ENCODE measurements at places on chromosomes 4 and X.
A peak's percentile ranks its signal among the peaks of the same experiment; 100 is the strongest.

GRCh38 chr4:32855622-32856021 is 2135.5 kb downstream of the PCDH7 start:
- DNase-seq = no peak

DNA sequence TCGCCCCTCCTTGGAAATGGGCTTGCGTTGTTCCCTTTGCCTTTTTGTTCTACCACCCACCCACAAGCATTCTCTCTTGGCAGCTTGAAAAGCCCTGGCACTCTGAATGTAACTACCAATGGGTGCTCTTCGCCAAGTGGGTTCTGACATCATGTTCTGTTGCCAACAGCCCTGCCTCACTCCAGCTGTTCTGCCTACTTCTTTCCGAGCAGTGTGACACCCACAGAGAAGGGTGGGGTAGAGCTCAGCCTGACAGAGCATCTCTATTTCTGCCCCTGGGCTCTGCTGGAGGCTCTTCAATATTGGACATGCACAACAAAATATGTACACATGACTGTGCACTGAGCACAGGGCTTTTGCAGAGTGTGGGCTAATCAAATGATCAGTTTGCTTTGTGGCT is 15.6 kb upstream of the EXOSC9 start:
- DNase-seq = no peak

- no peak for DNase-seq
These were observed 65.6 kb downstream of the ATXN3L start for GRCh38 chrX:13254076-13254785.

DNA sequence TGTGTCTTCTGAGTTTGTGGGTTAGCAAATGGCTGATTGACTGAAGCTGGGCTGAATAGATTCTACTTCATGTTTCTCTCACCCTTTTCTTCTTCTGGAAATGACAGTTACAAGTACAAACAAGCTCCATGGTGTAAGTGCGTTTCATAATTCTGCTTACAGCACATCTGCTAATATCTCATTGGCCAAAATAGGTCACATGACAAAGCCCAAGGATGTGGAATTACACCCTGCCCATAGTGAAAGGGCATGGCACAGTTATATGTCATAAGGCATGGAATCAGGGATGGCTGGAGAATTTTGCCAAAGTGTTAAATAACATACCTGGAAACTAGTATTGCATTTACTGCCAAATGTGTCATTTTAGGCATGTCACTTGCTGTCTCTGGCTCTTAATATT is 327.2 kb downstream of the NKX6-1 start:
- DNase-seq = no peak

GRCh38 chrX:53683556-53684414 is 2.7 kb downstream of the HUWE1 start:
- peak; percentile 67 for DNase-seq

DNA sequence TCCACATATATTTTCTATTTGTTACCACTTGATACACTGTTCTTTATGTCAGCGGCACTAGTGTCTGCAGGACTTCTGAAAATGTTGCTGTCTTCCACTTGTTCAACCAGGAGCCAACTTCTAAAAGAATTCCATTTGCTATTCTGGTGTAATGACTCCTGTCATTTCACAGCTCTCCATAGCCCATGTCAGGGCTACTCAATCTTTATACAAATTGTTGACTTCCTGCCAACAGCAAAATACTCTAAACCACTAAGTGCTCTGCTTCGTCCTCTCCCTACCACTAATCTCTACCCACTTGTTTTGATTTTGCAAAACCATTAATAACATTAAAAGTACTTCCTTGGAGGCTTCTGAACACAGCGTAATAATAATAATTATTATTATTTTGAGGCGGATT is 7.2 kb downstream of the CTSO start:
- DNase-seq = no peak

DNA sequence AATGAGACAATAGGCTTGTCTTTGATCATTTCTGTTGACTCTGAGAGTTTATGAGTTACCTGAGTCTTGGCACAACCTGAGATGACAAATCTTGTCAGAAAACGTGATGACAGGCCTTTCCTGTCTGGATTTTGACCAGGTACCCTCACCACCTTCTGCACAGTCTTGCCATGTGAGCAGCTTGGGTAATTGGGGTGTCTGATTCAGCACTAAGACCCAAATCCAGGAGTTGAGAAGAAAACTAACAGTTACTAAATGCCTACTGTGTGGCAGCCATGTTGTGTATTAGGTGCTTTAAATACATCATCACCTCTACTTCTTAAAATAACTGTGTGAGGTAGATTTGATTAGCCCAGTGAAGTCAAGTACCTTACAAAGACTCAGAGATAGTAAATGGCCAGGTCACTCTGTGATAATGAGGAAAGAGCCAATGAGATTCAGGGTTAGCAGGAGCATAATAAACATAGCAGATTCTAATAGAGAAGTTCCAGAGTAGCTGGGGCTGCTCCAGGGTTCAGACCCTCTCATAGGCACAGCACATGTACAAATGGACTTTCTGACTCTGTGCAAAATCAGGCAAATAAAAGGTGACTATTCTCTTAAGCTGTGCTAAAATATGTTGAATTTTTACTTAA is 2.8 kb downstream of the EREG start:
- DNase-seq = no peak

- no peak for DNase-seq
These were observed 33.1 kb downstream of the KDM6A start for GRCh38 chrX:44906041-44906440.

DNA sequence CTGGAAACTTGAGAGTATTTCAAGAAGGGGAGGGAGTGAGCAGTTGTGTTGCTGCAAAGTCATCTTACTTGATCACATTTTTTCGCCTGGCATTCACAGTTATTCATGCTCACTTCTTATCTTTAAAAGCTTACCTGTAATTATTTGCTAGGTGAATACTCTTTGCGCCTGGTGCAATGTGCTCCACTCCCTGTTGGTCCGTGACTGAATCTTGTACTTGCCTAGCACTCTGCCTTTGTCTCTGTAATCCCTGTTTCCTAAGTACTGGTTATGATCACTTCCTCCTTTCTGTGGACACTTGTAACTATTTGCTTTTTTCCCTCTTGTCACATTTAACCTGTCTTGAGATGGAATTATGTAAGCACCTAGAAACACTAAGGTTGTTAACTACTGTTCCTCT is 5.8 kb downstream of the BMP2K start:
- no peak for DNase-seq

DNA sequence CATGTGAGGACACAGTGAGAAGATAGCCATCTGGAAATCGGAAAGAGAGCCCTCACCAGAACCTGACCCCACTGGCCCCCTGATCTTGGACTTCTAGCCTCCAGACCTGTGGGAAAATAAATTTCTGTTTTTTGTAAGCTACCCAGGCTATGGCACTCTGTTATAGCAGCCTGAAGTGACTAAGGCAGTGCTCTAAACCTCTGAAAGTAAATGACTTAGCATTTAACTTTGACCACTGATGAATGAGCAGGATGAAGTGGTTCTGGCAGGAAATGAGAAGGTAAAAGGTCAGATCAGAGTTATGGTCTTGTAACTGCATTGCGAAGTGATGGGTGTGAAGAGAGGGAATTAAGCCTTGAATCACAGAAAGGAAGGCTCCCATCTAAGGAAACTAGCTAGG is 17.0 kb downstream of the GPAT3 start:
- DNase-seq = no peak

DNA sequence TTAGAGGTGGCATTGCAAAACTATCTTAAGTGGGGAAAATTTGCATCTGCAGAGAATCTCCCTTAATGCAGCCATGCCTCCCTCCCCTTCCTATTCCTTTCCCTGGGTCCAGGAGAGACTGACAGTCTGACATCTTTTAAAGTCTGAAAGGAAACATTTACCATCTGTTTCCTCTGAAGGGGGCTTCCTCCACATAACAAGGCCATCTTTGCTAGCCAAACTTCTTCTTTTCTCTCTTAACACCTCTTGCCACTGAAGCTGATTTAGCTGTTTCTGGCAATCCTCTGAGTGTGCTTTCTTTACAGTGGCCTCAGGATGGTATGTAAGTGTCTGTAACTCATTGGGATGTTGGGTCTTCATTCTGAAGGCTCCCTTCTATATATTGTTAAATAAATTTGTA is 34.6 kb upstream of the AADAT start:
- DNase-seq = no peak

GRCh38 chr4:108681321-108681809 is 31.0 kb downstream of the OSTC start:
- no peak for DNase-seq

GRCh38 chr4:139763205-139763604 is 97.6 kb downstream of the MGST2 start:
- no peak for DNase-seq

DNA sequence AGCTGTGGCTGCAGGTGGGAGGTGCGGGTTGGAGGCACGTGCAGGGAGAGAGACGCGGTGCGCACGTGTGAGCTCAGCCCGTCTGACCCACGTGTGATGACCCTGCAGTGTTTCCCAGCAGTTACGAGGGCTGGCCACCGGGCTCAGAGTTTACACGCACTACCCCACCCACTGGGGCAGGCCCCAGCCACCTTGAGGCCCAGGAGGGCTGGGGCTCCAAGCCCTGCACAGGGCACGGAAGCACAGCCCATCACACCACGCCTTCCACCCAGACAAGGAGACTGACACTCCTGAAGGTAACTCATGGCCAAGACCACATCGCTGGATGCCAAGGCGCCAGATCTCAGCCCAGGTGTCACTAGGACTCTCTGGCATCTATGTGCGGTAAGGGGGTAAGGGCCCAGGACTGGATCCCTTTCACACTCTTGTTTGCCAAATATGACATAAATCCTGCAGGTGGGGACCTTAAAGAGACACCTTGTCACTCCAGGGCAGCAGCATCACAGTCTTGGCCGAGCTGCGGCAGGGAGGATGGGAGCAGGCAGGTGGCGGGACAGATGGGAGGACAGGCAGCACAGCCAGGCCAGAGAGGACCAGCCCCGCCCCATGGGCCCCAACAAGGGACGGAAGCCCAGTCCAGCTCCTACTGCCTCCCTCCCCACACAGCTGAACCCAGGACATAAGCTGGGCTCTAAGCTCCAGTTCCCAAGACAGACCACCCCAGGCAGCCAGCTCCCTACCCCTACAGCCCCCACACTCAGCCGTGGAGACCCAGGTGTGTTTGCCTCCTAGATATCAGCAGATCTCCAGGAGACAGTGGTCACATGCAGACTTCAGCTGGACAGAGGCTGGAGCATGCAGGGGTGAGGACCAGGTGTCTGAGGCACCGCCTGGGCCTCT is 56.8 kb downstream of the ZFYVE28 start:
- no peak for DNase-seq

DNA sequence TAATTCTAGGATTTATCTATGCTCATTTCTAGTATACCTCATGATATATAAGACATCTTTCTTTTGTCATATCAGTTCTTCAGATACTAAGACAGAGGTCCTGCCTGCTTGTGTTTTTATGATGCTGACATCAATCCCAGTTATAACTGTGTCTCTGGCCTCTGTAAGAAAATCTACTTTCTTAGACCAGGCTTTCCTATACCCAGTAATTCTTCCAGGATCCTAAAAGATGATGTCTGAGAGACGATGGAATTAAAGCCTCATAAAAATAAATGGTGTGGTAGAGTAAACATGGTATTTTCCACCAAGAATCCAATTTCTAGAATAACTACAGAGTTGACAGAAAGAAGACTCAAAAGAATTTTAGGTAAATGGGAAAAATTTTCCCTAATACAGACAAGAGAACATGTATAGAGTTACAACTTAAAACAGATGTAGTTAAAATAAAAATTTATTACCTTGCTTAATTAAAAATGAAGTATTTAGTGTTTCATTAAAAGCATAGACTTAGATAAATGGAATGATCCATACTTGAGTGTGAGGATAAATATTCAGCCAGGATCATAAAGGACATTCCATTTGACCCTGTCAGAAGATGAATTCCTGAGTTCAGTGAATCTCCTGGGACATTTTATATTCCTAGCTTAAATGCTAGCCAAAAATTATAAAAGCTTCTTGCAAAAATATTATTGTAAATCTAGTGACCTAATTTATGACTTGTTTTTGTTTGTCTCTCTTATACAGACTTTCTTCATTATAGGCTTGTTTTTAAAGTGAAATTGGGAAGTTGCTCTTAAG is 137.4 kb downstream of the PDLIM5 start:
- no peak for DNase-seq

DNA sequence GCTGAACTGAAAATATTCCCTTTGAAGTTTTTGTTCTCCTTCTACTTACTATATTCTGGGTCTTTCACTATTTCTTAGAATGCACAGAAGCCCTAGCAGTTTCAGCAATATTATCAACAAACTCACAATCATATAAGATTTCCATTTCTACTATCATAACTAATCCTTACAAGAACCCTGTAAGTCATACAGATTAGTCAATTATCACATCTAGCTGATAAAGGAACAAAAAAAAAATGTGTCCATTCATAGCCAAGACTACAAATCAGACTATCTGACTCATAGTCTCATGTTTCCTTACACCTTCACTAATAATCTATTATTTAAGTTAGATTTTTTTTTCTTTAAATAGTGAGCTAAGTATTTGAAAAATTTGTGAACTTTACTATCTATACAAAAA is 72.5 kb downstream of the LRBA start:
- DNase-seq = no peak

DNA sequence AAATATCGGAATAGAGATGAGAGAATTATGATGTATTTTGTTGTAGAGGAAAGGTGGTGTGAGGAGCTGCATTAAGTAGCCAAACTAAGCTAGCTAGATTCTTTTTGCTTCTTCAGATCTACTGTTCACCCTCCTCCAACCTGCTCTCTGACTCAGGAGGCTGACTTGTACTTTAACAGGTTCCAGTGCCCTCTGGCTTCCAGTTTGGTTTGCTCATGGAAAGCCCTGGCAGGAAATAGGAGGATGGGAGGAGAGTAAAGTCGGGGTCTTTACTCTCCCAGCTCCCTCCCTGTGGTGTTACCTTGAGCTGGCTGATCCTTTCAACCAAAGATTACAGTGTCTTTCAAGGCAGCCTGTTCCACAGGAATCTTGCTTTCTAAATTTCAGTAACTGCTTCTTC is 277.0 kb upstream of the EDA2R start:
- no peak for DNase-seq

DNA sequence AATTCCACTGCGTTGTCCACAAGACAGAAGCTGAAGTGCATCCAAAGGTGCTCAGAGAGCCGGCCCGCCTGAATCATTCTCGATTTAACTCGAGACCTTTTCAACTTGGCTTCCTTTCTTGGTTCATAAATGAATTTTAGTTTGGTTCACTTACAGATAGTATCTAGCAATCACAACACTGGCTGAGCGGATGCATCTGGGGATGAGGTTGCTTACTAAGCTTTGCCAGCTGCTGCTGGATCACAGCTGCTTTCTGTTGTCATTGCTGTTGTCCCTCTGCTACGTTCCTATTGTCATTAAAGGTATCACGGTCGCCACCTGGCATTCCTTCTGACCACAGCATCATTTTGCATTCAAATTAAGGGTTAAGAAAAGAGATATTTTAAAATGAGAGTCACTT is 115.5 kb downstream of the NFKB1 start:
- no peak for DNase-seq

- DNase-seq = no peak
These were observed 62.1 kb upstream of the AFAP1 start for GRCh38 chr4:8001564-8002355.

GRCh38 chr4:52657292-52657617 is 1.8 kb downstream of the USP46 start:
- no peak for DNase-seq

Data from stimulated activated CD8-positive, alpha-beta memory T cell treated with anti-CD3 and anti-CD28 coated beads, Interleukin-15, amount 100 ng/mL, for 1 hour (primary cell).